ENCODE measurements at places on chromosomes 1 and 21.

DNA sequence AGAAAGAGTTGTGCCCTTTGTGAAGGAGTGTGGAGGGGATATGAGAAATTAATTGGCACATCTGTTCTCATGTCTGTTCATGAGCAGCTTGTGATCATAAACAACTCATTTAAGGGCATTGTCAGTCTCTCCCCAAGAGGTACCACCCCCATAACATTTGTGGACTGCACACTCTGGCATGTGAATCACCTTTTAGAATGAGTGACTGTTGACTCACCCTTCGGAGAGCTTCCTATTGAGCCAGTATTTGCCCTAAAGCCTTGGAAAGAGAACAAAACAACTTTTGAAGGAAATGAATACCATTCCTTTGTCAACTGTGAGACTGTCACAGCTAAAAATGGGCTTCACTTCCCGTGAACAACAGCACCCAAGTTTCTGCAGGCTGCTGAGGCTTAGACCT is 27.5 kb upstream of the MYSM1 start:
- peak; percentile 85 for DNase-seq

GRCh38 chr1:24990136-24990535 is 60.1 kb upstream of the RUNX3 start:
- DNase-seq = no peak

- no peak for DNase-seq
These were observed 39.8 kb upstream of the PRRX1 start for GRCh38 chr1:170624146-170624545.

- DNase-seq = peak; percentile 81
These were observed 36.1 kb downstream of the CCDC185 start for GRCh38 chr1:223429313-223429731.

DNA sequence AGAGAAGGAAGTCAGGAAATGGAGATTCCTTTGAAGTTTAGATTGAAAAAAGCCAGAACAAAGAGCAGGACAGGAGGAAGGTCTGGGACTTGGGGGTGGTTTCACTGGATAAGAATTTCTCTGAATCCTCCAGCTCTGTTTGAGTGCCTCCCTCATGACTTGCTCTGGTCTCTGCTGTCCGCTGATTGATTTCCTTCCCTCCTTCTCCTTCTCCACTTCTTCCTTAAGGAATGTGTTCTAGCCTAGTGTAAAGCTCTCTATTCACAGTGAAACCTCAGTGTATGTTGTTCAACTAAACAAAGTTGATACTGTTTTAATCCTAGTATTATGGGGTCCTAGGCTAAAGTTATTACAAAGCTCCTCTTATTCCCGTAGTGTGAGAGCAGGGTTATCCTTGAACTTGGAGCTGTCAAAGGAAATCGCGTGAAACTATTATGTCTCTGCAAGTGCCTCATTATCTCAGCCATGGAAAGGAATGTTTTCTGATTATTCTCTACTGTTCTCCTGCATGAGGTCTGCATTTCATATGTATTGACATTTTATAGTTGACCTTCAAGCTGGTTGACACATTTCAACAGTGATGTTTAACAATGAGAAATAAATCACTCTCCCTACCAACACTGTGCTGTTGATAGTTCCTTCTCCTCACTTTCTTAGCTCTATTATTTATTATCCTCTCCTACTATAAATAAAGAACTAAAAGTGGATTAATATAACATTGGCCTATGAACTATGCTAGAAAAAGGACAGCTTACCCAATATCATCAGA is 82.7 kb upstream of the KCTD3 start:
- no peak for DNase-seq

DNA sequence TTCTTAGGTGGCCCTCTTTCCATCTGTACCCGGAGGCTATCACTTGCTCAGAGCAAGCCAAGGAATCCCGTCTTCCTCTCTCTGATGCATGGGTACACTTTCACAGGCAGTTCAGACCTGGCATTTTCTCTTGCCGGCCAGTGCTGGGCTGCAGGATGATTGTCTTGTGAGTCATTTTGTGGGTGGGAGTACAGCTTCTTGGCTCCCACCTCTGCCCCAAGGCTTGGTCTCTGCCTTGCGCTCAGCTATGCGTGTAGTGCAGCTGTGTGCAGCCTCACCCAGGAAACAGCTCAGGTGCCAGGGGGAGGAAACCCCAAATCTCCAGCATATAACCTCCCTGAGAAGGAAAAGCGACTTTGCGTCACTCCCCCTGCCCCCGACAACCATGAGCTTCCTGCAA is 3.9 kb upstream of the AJAP1 start:
- peak; percentile 52 for DNase-seq

DNA sequence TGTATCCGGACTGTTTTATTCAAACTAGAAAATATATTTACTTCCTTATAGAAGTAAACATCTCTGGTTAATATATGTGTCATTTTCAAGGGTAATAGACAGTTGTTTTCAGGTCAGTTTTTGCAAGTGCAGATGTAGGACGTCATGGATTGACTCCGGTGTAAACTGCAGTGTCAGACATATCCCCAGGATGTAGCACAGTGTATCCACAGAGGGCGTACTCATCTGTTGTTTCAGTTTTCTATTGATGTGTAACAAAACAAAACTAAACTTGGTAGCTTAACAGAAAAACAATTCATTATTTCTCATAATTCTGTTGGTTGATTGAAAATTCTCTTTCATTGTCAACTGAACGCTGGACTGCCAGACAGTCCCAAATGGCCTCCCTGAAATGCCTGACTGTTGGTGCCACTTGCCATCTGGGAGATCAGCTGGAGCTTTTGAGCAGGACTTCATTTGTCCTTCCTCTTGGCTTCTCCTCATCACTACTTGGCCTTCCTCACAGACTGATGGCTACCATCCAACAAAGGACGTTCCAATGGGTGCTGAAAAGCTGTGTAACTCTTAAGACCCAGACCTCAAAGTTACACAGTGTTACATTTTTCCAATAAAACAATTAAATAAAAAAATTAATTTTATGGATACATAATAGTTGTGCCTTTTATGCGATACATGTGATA is 181.6 kb downstream of the NCAM2 start:
- DNase-seq = no peak

- DNase-seq = no peak
These were observed 15.9 kb downstream of the HENMT1 start for GRCh38 chr1:108644984-108645383.

DNA sequence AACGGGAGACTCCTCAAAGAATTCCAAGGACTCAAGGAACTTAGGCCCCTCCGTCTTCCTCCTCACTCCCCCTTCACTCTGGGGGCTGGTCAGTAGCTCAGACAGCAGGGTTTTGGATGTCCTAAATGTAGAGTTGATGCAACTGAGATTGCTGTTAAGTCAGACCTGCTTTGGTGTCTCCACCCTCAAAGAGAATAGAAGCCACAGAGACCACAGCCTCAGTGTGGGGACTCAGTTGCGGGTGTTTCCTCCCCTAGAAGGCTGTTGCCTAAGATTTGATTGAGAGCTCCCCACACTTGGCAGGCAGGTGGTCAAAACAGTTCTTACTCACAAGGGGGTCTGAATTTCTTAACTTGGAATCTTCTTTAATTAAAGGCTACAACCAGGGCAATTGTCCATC is 7.6 kb downstream of the MAN1C1 start:
- DNase-seq = no peak

- no peak for DNase-seq
These were observed 28.2 kb upstream of the FCRL4 start for GRCh38 chr1:157626099-157626498.

GRCh38 chr1:29239142-29239541 is 2.8 kb downstream of the PTPRU start:
- DNase-seq = peak; percentile 61

GRCh38 chr1:245698860-245699259 is 544.1 kb downstream of the KIF26B start:
- DNase-seq = no peak

GRCh38 chr1:206103979-206104378 is 13.2 kb downstream of the AVPR1B start:
- DNase-seq = no peak

- peak; percentile 79 for DNase-seq
These were observed 1.1 kb downstream of the GABPA start for GRCh38 chr21:25735646-25736597.

DNA sequence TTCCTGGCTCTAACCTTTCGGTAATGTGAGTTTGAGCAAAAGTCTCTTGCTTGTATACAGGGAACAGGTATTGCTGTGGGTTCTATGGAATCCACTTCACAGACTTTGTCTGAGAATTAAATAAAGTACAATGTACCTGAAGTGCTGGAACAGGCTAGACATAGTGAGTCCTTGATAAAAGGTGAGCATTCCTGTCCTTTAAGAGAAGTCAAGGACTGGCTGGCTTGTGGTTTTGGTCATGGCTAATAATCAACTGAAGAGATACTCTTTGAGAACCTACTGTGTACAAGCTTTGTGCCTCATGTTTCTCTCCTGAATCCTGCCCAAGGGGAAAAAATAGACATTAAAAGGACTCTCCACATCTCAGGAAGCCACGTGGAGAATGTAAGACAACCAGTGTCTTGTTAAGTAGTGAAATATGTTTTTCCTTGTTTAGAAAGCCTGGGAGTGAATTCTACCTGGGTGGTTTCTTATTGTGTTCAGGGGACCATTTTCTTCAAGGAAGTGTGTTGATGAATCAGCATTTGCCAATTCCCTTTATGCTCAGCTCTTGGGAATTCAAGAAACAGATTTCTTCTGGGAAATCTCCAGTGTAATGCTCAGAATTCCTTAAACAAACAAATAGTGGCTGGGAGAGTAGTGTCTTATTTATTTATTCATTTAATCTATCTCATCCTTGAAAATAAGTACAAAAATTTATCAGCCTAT is 55.2 kb upstream of the PLD5 start:
- DNase-seq = no peak

GRCh38 chr1:107750364-107750959 is 214.5 kb downstream of the VAV3 start:
- DNase-seq = peak; percentile 77

DNA sequence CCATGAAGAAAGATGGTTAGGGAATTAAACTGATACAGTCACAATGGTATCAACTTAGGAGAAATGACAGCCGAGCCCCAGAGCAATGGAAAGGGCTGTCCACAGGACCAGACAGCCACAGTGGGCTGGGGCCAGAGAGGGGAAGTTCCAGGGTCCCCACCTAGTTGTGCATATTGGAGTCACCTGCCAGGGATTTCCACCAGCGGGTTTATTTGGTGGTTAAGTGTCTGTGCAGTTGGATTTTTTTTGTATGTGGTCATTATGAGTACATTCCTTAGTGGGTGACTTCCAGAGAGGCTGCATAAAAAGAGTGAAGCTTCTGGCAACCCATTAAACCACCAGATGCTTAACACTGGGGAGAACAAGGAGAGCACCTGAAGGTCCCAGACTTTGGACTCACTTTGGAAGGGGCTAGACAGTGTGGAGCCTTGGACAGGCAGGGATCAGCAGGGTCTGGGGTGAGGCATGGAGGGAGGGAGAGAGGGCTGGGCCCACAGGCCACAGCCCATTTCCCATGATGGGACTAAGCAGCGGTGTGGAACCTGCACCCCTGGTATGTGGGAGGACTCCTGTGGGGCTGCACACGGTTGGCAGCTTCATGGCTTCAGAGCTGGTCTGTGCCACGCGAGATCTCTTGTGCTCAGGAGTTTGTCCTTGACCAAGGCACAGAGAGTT is 7.8 kb upstream of the PTTG1IP start:
- peak; percentile 83 for DNase-seq

DNA sequence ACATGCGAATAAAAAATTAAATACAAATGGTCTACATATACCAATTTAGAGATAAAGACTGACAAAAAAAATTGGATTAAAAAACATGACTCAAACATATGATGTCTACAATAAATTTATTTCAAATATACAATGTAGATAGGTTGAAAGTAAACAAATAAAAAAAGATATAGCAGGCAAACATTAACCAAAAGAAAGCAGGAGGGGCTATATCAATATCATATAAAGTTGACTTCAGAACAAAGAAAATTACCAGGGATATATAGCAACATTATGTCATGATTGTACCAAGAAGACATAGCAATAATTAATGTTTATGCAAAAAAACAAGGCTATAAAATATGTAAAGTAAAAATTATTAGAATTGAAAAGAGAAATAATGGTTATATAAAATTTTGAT is 49.9 kb upstream of the INSL5 start:
- no peak for DNase-seq

- no peak for DNase-seq
These were observed 8.7 kb upstream of the SFPQ start for GRCh38 chr1:35201631-35202030.

GRCh38 chr1:206524739-206525364 is 17.5 kb downstream of the RASSF5 start:
- no peak for DNase-seq

- no peak for DNase-seq
These were observed 3.4 kb downstream of the SPATC1L start for GRCh38 chr21:46180778-46181391.

- no peak for DNase-seq
These were observed 12.9 kb downstream of the MEAF6 start for GRCh38 chr1:37501661-37502060.

GRCh38 chr1:173341307-173341706 is 134.2 kb upstream of the TNFSF4 start:
- DNase-seq = peak; percentile 81

DNA sequence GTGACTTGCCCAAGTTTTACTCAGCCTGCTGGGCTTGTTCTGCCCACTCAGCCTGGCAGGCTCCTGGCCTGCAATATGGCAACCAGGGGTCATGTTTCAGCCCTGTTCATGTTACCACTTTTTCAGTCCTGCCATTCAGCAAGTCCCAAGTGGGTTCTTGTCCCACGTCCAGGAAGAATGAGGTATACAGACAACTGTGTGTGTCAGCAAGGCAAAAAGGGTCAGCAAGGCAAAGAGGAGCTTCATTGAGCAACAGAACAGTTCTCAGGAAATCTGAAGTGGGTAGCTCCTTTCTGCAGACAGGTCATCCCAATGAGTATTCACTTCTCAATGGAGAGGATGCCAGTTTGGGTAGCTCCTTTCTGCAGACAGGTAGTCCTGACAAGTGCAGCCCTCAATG is 1233.3 kb upstream of the B3GALT2 start:
- no peak for DNase-seq

- no peak for DNase-seq
These were observed 117.2 kb upstream of the IGSF21 start for GRCh38 chr1:17990401-17990800.

DNA sequence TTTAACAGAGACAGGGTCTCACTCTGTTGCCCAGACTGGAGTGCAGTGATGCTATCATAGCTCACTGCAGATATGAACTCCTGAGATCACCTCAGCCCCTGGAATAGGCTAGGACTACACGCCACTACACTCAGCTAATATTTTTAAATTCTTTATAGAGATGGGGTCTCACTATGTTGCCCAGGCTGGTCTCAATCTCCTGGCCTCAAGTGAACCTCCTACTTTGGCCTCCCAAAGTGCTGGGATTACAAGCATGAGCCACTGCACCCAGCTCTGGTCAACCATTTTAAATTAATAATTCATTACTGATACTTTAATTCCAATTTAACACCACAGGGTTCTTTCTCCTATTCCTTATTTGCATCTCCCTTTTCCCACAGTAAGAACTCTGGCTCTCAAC is 18.5 kb upstream of the EPS15 start:
- DNase-seq = no peak

- no peak for DNase-seq
These were observed 22.3 kb upstream of the ZZZ3 start for GRCh38 chr1:77704736-77705135.

DNA sequence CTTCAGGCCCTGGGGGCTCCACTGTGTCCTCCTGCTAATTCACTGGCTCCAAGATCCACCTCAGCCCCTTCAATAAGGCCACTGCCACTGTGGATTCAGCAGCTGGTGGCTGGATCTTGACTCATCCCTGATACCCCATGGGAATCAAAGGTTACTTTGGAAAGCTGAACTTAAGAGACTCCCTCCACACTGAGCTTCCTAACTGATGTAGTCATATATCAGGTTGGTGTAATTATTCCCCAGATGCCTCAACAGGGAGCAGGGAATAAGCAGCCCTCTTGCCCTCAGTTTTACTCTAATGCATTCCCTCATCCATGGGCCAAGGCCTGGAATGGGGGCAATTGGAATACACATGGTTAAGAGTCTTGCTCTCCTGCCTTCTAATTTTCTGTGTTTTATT is 164.6 kb downstream of the FASLG start:
- DNase-seq = peak; percentile 80
